ENCODE measurements at places on chromosomes 2 and 18.

DNA sequence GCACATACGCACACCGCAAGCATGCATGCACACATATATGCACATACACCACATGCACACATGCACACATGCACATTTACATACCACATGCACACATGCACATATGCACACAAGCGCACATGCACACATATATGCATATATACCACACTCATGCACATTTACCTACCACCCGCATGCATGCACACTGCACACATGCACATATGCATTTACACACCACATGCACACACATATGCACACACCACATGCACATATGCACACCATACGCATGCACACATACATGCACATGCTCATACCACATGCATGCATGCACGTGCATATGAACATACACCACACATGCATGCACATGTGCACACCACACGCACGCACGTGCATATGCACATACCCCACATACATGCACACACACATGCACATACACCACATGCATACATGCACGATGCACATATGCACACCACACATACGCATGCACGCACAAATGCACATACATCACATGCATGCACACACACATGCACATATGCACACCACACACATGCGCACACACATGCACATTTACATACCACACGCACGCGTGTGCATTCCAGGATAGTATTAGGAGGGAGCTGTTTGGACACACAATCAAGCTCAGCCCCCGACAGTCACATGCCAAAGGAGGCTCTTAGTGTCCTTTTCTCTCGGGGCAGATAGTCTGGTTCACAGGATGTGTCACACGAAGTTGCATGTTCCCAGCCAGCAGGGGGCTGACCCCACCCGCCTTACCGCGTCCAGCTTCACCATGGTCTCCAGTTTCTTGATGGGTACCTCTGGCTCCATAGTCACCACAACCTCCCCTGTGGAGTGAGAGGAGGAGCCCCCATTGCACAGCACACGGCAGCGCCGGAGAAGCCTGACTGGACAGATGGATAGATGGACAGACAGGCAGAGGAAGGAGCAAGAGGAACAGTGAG, 5.9 kb downstream of the OTOF start:
- no peaks in the 10 kb centered on the region for H3K36me3 ChIP-seq
- H3K4me3 ChIP-seq, result no peak overlapping the region
- H3K4me1 ChIP-seq, result peaks cover 3% of the 10 kb centered on the region
- DNase-seq, result no peak
- H3K27me3 ChIP-seq, result no peaks in the 10 kb centered on the region
- no peak overlapping the region for H3K27ac ChIP-seq

GRCh38 chr2:2877427-2877826, 500.2 kb downstream of the EIPR1 start:
- DNase-seq, result no peak
- H3K27me3 ChIP-seq, result peaks cover 3% of the 10 kb centered on the region
- H3K27ac ChIP-seq, result no peak overlapping the region
- H3K4me3 ChIP-seq, result no peak overlapping the region

DNA sequence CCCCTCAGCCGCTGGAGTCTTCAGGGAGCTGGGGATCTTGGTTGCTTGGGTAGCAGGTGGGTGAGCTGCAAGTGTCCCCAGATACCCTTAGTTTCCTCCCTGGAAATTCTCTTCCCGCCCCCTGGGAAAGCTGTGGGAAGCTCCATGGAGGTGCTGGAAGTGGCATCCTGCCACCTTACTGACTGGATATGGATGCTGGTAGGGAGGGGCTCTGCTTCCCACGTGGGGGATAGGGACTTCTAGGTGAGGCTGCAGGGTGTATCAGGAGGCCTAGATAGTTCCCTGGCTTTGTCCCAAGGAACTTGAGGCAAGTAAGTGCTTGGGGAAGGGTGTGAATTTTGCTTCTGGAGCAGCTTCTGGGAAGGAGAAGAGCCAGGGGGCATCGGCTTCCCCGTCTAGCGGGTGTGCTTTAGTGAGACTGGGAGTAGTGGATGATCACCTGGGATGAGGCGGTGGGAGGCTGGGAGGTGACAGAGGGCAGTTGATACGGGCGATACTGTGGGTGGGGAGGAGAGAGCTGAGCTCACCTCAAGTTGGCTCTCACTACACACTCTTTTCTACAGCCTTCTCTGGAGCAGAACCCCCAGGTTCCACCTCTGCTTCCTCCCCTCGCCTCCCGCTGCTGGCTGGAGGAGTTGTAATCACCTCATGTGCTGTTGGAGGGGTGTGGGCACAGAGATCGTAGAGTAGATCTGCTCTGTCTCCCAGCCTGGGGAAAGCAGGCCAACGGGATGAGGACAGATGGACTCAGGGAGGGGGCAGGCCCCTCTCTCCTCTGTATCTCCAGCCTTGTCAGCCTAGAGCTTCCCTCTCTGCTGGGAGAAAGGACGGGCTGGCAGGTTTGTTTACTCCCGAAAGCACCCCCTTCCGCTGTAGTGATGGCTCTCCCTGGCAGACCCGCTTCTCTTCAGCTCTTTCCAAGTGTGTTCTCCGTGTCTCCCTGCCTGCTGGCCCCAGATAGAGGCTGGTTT, 19.8 kb downstream of the TET3 start:
- no peak for DNase-seq
- H3K4me3 ChIP-seq, result peak overlapping the region; percentile 93
- H3K27me3 ChIP-seq, result no peaks in the 10 kb centered on the region

DNA sequence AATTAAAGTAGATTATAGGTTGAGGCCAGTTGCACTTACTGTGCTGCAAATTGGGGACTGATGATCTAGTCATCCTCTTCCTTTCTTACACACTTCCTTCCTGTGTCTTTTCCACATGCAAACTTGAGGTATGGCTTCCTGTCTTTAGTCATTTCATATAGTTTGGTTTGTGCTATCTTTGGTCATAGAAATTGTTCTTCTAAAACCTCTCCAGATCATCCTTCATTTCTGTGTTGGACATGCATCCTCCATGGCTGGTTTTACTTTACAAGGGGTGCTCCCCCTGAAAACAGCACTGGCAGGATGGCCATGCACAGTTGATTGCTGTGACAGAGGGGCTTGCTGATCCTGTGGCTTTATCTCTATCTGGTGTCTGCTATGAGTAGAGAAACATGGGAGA, 36.5 kb downstream of the MGAT5 start:
- H3K27me3 ChIP-seq, result no peaks in the 10 kb centered on the region
- H3K36me3 ChIP-seq, result no peaks in the 10 kb centered on the region
- H3K4me1 ChIP-seq, result no peaks in the 10 kb centered on the region
- no peak overlapping the region for H3K27ac ChIP-seq

DNA sequence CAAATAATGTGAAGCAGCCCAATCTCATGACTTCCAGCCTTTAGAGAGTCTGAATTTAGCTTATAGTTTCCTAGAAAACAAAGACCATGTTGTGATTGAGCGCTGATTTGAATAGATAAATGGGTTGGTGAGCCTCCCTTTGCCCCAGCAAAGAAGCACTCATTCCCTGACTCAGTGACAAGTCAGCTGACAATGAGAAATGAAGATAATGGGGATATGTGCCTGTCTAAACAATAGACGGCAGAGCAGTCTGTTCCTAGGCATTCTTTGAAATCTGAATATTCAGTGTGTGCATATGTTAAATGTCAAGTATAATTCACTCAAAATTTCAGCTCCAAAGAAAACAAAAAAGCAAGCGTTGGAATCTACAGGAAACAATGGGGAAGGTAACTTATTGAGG, 34.8 kb upstream of the LINC00305 start:
- H3K27me3 ChIP-seq, result peaks cover 25% of the 10 kb centered on the region
- DNase-seq, result no peak
- H3K36me3 ChIP-seq, result no peaks in the 10 kb centered on the region
- H3K4me3 ChIP-seq, result no peak overlapping the region
- H3K27ac ChIP-seq, result no peak overlapping the region

GRCh38 chr2:106020032-106020431, 174.1 kb downstream of the UXS1 start:
- no peak overlapping the region for H3K27ac ChIP-seq
- peaks cover 6% of the 10 kb centered on the region for H3K27me3 ChIP-seq
- H3K36me3 ChIP-seq, result no peaks in the 10 kb centered on the region
- no peak for DNase-seq
- H3K4me3 ChIP-seq, result no peak overlapping the region
- peaks cover 14% of the 10 kb centered on the region for H3K4me1 ChIP-seq

GRCh38 chr2:161166538-161167409, 6.5 kb downstream of the TANK start:
- H3K36me3 ChIP-seq, result peaks cover 23% of the 10 kb centered on the region
- H3K27me3 ChIP-seq, result no peaks in the 10 kb centered on the region
- peaks cover 8% of the 10 kb centered on the region for H3K4me1 ChIP-seq
- H3K4me3 ChIP-seq, result no peak overlapping the region

DNA sequence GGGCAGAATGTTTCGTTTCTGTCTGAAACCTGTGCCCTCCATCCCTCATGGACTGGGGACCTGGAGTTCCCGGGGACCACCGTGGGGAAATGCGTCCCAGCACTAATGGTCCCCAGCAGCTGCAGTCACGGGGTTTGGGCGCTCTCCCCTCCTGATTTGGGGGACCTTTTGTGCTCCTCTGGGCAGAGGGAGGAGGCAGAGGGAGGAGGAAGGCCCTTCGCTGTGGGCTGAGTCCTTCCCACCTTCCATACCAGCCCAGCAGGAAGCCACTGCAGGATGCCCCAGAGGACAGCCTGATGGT, 3.2 kb downstream of the GPR35 start:
- no peaks in the 10 kb centered on the region for H3K27me3 ChIP-seq
- H3K4me1 ChIP-seq, result no peaks in the 10 kb centered on the region
- DNase-seq, result peak; percentile 60
- H3K27ac ChIP-seq, result no peak overlapping the region
- no peaks in the 10 kb centered on the region for H3K36me3 ChIP-seq

DNA sequence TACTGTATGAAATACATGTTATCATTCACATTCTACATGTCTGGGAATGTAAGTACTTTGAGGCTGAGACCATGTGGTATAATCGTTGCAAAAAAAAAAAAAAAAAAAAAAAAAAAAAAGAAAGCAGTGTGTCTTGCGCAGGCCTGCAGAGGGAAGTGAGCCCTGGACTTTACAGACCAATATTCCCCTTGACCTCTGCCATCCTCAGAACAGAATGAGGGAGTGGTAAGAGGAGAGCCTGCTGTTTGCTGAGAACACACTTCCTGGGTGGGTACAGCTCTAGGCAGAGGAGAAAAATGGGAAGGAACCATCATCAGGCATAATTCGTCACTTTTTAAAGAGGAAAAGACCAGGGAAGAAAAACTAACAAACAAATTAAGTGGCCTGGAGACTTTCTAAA, 28.8 kb upstream of the TBC1D8 start:
- no peak overlapping the region for H3K4me3 ChIP-seq
- H3K27ac ChIP-seq, result no peak overlapping the region
- peaks cover 3% of the 10 kb centered on the region for H3K4me1 ChIP-seq
- H3K27me3 ChIP-seq, result no peaks in the 10 kb centered on the region
- no peaks in the 10 kb centered on the region for H3K36me3 ChIP-seq

DNA sequence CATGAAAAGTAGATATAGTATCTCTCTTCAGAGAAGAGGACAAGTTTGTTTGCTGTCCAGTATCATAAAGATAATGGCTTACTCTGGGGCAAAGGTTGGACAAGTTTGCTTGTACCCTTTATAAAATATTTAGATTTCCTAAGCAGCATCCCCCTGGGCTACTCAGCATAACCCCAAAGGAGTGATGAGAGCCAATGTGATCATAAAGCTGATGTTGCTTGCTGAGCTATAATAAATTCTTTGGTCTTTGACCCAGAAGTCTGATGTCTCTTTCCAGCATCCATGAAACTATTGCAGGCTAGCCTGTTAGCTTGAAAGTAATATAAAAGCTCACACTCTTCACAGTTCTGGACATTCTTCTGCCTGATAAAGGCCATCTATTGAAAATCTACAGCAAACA, 138.3 kb upstream of the STON1 start:
- DNase-seq, result no peak
- no peak overlapping the region for H3K27ac ChIP-seq
- H3K27me3 ChIP-seq, result no peaks in the 10 kb centered on the region

- H3K4me3 ChIP-seq, result no peak overlapping the region
- DNase-seq, result no peak
- H3K27me3 ChIP-seq, result no peaks in the 10 kb centered on the region
- peaks cover 18% of the 10 kb centered on the region for H3K4me1 ChIP-seq
These were observed 68.5 kb downstream of the EPB41L3 start for GRCh38 chr18:5475267-5475666.

GRCh38 chr2:102891296-102891695, 129.5 kb downstream of the TMEM182 start:
- no peak overlapping the region for H3K27ac ChIP-seq
- no peaks in the 10 kb centered on the region for H3K4me1 ChIP-seq
- H3K4me3 ChIP-seq, result no peak overlapping the region

DNA sequence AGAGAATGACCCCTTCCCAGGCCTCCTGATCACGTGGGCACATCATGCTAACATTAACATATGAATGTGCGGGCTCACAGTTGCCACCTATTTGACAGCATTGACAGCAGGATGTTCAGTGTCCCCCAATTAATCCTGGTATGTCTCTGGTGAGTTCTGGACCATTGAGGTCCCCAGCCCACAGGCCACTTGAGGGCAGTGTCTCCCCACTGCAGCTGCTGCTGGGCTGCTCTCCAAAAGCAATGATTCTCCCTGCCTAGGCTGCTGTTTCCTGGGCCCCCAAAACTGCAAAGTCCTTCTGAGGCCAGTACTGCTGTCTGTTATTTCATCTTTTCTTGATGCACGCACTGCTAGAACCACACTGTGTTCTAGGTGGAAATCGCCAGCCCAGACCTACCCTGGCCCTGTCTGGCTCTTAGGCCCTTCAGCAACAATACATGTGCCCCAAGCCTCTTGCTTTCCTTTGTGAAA, 52.7 kb upstream of the MAPK4 start:
- no peaks in the 10 kb centered on the region for H3K36me3 ChIP-seq
- no peak overlapping the region for H3K4me3 ChIP-seq
- H3K4me1 ChIP-seq, result peaks cover 6% of the 10 kb centered on the region
- DNase-seq, result no peak

- H3K27ac ChIP-seq, result peak overlapping the region; percentile 8
- H3K4me1 ChIP-seq, result peaks cover 16% of the 10 kb centered on the region
- no peaks in the 10 kb centered on the region for H3K27me3 ChIP-seq
- H3K36me3 ChIP-seq, result no peaks in the 10 kb centered on the region
These were observed 55.1 kb downstream of the RHOB start for GRCh38 chr2:20501974-20502373.

GRCh38 chr18:59272221-59272888, 899 bp downstream of the RAX start:
- no peak overlapping the region for H3K27ac ChIP-seq
- H3K36me3 ChIP-seq, result peaks cover 4% of the 10 kb centered on the region
- H3K4me1 ChIP-seq, result peaks cover 19% of the 10 kb centered on the region
- H3K27me3 ChIP-seq, result peaks cover 89% of the 10 kb centered on the region

- no peaks in the 10 kb centered on the region for H3K27me3 ChIP-seq
- no peak for DNase-seq
- peaks cover 48% of the 10 kb centered on the region for H3K4me1 ChIP-seq
- no peak overlapping the region for H3K27ac ChIP-seq
- peaks cover 17% of the 10 kb centered on the region for H3K36me3 ChIP-seq
These were observed 107.7 kb upstream of the MGAT5 start for GRCh38 chr2:134146161-134146560.

DNA sequence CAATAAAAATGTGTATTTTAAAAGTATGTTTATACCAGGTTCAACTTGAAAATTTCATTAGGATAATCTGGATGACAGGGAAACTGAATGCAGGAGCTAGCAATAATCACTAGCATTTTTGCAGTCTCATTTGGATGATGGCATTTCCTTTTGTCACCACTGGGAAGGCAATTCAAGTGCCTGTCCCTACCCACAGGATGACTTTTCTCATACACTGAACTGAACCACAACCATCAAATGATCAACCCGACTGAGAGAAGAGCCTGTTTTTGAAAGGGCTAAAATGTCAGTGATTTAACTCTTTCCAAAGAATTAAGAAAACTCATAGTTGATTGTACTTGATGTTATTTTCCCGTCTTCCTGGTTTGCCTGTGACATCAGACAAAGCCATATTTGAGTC, 115.0 kb downstream of the FAM124B start:
- H3K27ac ChIP-seq, result no peak overlapping the region
- H3K4me1 ChIP-seq, result no peaks in the 10 kb centered on the region
- no peak overlapping the region for H3K4me3 ChIP-seq
- DNase-seq, result no peak

Data from type B pancreatic cell (in vitro differentiated cells).